ENCODE measurements at places on chromosomes 7 and 10.

DNA sequence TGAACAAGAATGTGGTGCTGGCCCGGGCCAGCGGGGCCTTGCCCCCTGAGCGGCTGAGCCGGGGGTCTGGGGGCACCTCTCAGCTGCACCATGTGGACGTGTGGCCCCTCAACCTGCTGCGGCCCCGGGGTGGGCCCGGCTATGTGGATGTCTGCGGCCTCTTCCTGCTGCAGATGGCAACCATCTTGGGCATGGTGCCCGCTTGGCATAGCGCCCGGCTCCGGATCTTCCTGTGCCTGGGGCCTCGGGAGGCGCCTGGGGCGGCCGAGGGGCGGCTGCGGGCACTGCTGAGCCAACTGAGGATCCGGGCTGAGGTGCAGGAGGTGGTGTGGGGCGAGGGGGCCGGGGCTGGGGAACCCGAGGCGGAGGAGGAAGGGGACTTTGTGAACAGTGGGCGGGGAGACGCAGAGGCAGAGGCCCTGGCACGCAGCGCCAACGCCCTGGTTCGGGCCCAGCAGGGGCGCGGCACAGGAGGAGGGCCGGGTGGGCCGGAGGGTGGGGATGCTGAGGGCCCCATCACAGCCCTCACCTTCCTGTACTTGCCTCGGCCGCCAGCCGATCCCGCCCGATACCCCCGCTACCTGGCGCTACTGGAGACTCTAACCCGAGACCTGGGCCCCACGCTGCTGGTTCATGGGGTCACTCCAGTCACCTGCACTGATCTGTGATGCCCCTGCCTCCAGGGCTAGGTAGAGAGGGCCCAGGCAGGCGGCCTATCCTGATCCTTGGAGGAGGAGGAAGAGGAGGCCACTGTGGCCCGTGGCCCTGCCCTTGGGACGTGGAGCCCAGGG, 1.1 kb upstream of the TRIP6 start:
- DNase-seq, result peak; percentile 79

DNA sequence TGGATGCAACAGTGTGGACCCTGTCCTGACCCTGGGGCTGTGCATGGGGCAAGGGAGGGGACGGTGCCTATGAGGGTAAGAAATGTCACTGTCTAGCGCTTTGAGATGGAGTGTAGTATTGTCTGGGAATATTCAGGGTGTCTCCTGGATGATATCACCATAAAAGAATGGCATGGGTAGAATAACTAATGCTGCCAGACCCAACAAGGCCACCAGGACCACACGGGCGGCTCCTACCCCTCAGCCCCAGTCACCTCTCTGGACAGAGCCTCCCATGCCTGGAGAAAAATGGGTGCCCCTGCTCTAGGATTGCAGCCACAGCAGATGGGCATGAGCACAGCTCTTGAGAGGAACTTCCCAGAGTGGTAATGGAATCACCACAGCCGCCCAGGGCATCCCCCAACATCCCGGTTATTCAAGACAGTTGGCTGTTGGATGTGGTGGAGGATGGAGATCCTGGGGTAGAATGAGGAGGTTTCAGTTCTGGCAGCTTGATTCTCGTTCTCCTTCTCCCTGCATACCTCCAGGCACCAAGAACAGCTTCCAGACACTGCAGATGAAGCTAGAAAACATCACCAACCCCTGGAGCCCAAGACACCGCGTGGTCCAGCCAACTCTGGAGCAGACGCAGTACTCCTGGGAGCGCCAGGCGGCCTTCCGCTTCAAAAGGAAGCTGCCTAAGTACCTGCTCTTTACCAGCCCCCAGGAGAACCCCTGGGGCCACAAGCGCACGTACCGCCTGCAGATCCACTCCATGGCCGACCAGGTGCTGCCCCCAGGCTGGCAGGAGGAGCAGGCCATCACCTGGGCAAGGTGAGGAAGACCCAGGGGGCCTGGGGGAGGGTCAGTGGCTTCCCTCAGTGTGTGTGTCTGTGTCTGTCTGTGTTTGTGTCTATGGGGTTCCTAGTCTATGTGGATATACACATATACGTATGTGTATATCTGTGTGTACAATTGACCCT, 6.2 kb downstream of the AOC1 start:
- no peak for DNase-seq

GRCh38 chr7:29196971-29197595, 2.5 kb downstream of the CHN2 start:
- no peak for DNase-seq

DNA sequence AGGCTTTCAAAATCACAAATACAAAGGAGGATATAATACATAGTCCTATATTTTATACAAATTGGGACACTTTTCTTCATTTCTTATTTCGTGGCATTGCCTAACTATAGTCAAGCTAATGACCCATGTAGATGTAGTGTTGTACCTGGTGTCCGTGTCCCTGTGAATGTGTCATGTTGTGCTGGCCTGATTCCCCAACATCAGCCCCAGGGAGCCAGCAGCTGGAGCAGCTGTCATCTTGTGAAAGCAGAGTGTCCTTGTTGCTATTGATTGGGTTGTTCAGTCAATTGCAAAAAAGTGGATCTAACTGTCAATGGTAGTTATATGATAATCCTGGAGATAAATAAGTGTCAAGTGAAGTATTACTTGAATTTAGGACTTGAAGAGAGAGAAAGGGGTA, 86.3 kb downstream of the KAT6B start:
- no peak for DNase-seq

DNA sequence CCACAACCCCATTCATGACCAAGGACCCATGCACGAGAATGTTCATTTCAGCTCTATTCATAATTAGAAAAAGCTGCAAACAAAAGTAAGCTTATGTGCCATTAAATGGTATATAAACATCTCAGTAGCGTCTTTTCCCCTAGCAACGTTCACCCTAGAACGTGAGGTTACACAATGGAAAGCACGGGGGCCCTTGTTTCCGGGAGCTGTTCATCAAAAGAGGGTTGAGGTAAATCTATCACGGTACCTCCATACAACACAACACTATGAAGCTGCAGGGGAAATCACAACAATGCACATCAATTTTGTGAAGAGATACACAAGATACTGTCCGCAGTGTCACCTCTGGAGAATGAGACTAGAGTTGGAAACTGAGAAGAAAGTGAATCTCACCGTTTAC, 80.9 kb upstream of the DDC start:
- no peak for DNase-seq

DNA sequence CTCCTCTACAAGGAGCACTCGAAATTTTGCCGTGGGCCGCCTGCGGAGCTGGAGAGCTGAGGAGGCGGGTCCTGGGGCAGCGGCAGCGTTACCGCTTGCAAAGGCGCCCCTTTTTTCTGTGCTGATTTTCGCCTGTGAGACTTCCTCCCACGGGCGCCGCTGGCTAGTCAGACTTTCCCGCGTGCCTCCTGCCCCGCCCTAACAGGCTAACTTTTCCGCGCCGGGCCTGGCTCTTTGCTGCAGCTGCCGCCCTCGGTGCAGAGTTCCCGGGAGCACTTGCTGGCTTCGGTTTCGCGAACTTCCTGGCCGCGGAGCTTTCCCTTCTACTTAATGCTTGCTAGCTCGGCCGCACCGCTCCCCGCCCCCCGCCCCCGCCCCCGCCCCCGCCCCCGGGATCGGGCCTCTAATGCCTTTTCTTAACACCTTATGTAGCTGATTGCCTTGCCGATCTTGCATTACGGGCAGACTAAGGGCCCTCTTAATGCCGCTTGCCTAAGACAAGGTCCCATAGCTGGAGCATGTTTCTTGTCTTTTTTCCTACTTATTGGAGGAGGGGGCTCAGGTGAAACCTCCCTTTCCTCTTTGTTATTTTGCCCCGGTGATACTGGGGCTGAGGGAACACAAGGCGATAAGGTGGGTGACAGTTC, 37.9 kb upstream of the RASGEF1A start:
- peak; percentile 45 for DNase-seq

DNA sequence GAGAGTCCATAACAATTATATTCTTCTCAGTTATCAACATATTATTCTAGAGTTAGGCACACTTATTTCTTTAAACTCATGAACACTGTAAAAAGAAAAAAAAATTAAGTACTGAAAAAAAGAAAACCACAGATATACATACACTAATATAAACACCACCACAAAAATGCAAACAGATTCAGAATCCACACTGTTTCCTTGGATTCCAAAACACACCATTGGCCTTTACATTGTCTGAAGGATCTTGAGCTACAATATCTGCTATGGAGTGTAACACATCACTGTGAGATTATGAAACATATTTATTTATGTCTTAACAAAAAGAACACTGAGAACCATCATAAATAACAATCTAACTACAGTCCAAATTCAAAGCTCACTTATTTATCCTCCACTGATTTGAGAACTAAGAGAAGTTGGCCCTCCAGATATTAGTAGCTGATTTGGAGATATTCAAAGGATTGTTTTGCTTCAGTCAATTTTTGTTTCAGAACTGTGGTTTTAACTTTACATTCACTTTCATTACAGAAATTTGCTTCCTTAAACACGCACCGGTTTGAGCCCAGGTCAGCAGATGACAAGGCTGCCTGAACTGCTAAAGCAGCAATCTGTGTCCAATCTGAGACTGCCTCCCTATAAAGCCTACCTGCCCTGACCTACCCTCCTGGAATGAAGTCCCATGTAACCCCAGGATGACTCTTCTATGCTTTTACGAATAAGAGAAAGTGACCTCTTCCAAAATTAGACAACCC, 47.0 kb upstream of the CDK1 start:
- peak; percentile 8 for DNase-seq

DNA sequence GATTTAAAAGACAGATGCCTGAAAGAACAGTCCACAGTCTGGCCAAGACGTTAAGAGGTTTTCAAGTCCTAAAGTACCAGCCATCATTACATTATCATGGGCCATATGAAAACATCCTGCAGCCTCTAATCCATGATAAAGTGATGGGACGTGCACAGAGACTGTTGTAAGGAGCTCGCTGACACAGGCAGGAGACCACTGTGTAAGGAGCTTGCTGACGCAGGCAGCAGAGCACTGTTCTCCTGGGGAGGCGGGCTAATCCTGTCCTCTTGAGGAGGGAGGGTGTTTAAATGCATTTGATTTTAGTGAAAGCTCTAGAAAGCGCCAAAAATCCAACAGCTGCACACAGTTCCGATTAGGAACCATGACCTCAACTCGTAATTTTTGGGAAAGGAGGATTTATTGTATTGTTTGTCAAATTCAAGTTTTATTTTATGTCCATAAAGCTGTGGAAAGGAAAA, 16.9 kb downstream of the SVIL start:
- DNase-seq, result no peak

DNA sequence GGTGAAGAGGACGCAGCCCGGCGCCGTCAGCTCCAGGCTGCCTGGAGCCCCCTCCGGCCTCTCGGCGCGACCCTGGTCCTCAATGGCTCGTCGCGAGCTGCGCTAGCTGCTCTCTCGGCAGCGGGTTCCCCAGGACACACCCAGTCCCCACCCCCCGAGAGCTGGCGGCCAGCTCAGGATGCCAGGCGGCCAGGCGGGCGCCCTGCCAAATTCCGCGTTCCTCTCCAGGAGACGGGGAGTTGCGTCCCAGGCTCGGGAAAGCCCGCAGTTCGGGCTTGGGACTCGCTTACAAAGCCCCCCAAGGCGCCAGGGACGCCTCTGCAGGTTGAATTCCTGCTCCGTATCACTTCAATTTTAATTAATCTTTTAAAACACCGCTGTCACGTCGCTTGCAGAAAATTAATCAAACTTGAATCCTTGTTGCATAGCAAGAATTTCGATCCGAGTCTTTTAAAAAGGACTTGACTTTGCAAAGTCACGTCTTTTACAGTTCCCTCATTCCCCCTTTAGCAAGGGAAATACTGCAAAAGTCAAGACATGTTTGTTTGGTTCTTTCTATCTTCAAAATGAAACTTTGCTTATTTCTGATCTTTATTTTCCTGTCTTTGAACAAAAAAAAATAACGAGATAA, 28.2 kb downstream of the SKIDA1 start:
- peak; percentile 97 for DNase-seq

- no peak for DNase-seq
Observed at GRCh38 chr7:98852826-98853225, 17.0 kb downstream of the TMEM130 start.

DNA sequence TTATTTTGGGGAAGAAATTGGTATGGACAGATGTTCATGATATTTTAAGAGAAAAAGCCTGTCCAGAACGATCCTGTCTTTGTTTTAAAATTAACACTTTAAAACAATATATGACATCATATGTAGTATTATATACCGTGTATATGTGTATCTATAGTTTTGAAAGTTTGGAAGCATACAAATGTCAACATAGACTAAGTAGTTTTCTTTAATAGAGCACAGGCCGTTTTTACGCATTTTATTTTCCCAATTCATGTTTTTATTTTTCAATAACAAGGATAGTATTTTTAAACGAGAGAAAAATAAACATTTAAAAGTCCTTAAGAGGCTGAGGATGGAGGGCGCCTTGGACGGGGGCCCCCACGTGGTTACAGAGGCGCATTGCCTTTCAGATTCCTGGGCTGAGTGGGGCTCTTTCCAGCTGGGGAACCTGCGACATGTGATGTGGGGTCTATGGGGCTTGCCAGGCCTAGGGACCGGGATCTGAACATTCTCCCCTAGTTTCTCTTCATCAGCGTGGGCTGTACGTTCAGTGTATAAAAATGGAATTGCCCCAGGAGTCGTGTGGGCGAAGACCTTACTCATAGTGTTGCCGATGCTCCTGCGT, 127.8 kb upstream of the ZNF746 start:
- DNase-seq, result peak; percentile 74

GRCh38 chr7:101321491-101322401, at the start of gene IFT22:
TSS of gene IFT22 (minus strand) at chr7:101321812. CDS start at chr7:101321709, 103 bp downstream.
- peak; percentile 82 for DNase-seq

- DNase-seq, result no peak
Observed at GRCh38 chr7:103093429-103093828, 18.5 kb downstream of the ARMC10 start.

DNA sequence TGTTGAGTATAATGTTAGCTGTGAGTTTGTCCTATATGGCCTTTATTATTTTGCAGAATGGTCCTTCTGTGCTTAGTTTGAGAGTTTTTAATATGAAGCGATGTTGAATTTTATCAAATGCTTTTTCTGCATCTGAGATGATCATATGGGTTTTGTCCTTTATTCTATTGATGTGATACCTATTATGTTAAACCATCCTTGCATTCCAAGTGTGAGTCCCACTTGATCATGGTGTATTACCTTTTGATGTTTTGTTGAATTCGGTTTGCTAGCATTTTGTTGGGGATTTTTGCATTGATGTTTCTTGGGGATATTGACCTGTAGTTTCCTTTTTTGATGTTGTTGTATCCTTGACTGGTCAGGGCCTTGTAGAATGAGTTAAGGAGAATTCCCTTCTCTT, 166.4 kb downstream of the MLLT10 start:
- no peak for DNase-seq

DNA sequence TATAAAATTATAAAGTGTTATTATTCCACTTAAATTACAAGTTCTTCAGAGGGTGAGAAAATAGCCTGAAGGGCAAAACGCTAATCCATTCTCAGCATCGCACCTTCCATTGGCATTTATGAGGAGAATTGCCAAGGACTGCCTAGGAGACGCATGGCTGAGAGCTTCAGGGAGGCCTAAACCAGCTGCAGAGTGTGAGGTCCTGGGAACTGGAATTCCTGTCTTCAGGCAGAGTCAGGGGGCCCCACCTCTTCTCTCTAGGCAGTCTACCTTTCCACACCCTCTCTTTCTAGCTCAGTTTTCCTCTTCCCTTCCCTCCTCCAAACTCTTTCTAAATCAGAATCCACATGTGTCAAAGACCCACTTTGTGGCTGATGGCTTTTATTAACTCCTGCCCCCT, 35.3 kb downstream of the LRRC72 start:
- no peak for DNase-seq

GRCh38 chr10:43944381-43945093, 295.9 kb upstream of the ZNF32 start:
- no peak for DNase-seq
